ENCODE measurements at places on chromosomes 2 and 18.

DNA sequence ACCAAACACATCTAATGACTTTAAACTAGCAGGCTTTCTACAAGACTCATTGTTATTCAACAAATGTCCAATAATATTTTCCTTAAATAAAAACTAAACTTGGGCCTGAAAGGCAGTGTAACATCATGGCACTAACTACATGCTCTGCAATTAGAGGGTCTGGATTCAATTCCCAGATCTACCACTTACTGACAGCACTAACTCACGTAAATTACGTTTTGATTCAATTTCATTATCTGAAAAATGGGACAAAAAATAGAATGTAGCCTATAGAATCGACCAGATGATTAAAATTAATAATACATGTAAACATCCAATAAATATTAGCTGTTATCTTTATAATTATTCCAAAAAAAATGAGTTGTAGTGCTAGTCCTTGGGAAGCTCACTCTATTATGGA lies 98.0 kb upstream of the DDX18 start:
- no peak for DNase-seq

DNA sequence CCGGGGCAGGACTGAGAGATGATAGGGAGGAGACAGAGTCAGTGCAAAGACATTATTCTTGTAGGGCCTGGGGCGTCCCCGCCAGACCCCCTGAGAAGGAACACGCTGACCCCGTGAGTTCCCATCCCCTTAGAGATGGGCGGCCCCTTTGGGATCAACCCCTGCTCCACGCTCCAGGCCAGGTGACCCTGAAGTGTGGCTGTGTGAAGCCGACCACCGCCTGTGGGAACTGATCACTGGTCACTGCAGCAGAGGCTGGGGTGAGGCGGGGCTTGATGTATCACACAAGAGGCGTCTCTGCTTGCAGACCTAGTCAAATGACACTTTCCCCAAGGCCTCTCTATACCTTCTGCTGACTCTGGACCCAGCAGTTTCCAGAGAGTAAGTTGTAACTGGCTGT lies 157.4 kb upstream of the TWIST2 start:
- DNase-seq, result no peak

DNA sequence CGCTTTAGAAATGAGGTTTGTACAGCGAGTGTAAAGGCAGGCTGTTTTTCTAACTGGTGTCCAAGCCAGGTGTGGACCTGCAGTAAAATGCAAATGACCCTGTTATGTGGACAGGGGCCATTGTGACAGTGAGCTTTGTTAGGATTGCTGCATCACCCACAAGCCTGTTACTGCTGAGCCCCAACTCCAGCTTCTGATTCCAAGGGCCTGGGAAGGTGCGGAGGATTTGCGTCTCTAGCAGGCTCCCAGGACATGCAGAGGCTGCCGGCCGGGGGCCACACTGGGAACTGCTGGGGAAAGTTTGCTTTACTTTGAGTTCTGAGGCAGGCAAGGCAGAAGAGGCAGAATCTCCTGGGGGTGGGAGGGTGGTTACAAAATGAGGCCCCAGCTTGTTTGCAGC lies 164.1 kb downstream of the GLI2 start:
- DNase-seq, result no peak

DNA sequence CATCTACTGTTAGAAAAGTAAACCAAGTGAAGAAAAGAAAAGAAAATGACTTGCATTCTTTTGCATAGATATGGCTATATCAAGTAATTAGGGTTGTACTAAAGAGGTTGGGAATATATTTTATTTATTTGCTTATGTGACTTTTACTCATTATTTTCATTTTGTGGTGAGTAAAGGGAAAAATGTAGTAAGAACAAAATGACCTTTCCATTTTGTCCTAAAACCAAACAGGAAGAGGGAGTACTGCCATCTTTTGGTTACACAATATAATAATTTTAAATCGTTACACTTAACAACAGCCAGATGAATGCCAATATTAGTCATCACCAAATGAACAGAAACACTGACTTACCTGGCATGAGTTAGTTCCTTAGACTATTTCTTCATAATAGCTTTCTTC lies 47.3 kb upstream of the NDUFV2 start:
- DNase-seq, result no peak

DNA sequence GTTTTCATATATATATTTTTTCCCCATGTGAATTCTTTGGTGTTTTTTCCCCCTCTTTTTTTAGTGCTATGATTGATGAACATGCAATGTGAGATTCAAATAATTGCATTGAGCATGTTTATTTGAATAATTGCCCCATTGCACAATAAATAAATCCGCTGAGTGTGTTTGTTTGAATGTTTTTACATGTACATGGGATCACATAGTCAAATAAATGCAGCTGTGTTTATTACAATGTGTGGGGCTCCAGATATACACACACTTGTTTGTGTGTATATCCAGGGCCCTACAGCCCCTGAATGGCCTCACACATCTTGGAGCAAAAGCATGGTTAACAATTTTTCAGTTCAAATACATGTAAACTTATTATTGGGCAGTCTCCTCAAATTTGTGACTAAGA lies 134.5 kb downstream of the ZEB2 start:
- no peak for DNase-seq

GRCh38 chr2:158926478-158926948 lies 41.9 kb upstream of the TANC1 start:
- peak; percentile 43 for DNase-seq

DNA sequence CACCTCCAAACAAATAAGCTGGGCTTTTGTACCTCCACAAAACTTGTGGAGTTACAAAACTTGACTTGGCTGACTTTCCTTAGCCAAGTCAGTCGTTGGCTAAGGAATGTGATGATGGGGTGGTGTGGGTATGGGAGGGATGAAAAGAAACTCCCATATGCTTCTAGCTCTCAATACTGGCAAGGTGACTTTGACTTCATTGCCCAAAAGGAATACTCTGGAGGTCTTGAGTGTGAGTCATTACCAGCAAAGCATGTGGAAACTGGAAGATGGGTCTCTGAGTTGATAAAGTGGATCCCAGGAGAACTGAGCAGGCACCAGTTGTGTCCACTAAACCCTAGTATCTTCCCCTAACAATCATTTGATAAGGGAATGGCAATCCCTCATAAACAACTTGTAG lies 226.7 kb downstream of the GULP1 start:
- DNase-seq, result no peak

DNA sequence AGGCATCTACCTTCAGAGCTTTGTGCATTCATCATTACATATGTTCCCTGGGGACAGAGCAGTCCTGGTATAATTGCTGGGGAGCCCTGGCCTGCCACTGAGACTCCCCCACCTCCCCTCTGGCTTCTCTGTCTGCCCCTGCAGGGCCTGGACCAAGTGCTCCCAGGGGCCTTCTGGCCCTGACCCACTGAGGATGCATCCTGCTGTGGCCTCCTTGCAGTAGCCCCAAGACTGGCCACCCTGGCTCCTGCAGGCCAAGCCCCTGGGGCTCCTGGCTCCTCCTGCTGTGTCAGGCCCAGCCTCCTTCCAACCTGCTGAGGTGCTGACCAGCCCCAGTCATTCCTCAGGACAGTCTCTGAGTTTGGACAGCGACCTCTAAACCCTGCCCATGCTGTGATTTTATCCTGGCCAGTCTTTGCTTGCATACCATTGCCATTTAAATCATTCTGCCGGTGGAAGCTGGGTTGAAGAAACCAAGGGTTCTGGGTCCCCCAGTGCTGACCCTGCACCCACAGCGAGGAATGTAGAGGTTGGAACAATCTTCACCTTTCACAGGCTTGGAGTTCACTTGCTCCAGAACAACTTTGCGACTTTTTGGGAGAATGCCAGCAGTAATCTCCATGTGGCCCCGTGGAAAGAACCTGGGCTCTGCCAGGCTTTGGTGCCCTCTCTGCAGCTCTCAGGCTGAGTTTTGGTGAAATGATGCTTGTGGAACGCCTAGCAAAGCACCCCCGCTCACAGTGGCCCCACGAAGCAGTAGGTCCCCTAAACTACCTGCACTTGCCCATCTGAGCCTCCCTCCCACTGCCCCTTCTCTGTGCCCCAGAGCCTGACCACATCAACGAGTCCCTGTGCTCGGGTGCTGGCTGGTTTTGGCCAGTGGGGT lies 167.3 kb upstream of the GLI2 start:
- no peak for DNase-seq

- DNase-seq, result no peak
Observed at GRCh38 chr18:46013484-46014189, 46.5 kb upstream of the EPG5 start.

GRCh38 chr2:157911750-157912149 lies 35.6 kb upstream of the ACVR1 start:
- DNase-seq, result no peak

DNA sequence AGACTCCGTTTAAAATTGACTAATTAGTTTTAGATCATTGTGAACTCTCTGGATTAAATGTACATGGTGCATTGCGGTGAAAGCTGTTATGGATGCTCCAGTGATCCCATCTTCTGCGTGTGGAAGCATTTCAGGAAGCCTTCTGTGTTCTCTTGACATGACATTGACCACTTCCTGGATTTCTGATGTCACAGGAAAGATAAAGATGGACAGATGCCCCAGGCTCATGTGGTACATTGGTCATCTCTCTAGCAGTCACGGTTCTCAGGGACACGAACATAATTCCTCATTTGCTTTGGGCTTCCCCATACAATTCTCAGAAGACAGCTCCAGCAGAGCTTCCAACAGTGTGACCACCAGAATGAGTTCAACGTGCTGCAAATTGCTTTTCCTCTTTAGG lies 26.9 kb downstream of the AGAP1 start:
- no peak for DNase-seq

- DNase-seq, result no peak
Observed at GRCh38 chr2:156242874-156243273, 89.6 kb downstream of the NR4A2 start.

DNA sequence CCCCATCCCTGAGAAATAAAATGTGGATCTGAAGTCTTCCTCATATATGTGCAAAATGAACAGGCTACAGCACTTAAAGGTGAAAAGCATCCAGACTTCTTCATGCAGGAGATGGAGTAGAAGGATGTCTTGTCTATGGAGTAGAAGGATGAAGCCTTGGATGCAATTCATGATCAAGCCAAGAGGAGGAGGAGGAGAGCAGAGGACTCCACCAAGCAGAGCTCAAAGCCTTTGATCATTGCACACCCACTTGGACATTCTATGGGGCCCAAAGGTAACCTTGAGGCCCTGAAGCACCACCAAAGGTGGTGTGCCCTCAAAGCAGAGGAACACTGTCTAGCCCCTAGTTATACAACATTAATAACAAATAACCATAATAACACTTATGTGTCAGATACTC lies 17.3 kb downstream of the ACMSD start:
- no peak for DNase-seq

- DNase-seq, result no peak
Observed at GRCh38 chr2:191747170-191747530, 69.2 kb downstream of the NABP1 start.

Data from NK-92 treated with Interleukin-12 subunit alpha and Interleukin-12 subunit beta, amount 100 ng/mL, for 24 hours (cell line).